WERI-Rb-1 (cell line): ENCODE measurements at places on chromosomes 5 and 9.

DNA sequence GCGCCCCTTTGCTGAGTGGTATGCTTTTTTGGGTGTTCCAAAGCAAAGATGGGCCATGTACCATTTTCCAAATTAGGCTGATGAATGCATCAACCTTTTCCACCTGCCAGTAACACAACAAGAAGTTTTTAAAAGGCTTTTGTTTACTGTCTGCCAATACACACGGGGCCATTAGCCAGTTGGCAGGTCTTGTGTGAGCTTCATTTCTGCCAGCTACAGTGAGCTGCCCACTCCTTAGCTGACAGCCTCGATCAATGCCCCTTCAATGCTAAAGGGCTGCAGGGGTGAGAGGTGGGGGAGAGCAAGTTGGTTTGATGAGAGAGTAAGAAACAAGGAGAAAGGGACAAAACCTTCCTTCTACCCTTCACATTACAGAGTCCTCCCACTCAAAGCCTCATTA lies 128.7 kb downstream of the C5orf15 start:
- no peak for DNase-seq

DNA sequence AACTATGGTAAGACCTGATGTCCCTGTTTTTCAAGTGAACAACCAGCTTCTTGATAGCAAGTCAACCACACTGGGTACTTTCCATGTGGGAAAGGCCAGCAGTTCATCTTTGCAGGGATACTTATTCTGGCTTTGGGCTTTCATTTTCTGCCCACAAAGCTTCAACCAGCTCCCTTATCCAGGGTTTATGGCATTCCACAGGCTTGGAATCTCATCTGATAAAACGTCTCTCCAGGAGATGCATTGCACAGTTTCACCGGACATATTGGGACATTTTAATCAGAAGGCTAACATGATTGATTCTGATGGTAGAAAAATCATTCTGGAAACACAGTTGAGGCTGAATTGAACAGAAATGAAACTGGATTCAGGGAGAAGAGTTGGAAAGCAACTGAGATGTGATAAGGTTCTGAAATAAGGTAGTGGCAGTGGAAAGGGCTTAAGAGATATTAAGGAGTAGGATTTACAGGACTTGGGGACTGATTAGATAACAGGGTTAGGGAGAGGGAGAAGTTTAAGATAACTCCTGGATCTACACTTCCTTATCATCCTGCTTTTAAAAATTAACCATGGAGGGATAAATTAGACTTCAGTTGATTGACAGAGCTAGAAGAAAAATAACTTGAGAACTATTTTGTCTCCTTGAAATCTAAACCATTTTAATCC lies 195.8 kb upstream of the FBXL7 start:
- no peak for DNase-seq

DNA sequence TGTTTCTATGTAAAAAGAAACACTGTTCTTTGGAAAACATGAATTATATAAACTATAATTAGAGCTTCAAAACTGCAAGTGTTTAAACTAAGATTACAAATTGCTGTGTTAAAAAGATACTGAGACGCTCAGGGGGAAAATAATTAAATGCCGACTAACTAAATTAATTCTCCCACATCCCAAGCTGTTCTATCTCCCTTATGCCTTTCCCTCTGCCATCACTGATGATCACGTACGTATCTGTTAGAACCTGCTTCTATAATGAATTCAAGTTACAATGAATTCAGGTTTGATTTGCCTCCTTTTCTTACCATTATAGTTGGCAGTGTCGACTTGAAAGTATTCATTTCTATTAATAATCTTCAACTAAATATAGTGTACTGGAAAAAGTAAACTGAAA lies 349.9 kb upstream of the CDH6 start:
- no peak for DNase-seq

DNA sequence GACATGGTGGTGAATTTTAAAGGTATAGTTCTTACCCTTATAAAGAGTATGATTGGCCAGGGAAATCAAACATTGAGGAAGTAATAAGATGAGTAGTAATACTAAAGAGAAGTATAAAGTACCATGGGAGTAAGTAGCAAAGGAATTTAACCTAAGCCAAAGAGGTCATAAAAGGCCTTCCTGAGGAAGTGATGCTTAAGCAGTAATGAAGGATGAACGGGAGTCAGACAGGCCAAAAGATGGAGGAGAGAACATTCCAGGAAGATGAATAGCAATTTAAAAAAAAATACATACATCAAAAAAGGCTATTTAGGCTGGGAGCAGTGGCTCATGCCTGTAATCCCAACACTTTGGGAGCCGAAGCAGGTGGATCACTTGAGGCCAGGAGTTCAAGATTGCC lies 29.0 kb downstream of the KLHL3 start:
- no peak for DNase-seq

- DNase-seq = no peak
Observed at GRCh38 chr5:161051920-161052500, 200.0 kb upstream of the ATP10B start.

- DNase-seq = peak; percentile 59
Observed at GRCh38 chr9:100700689-100701318, 122.9 kb downstream of the CAVIN4 start.

GRCh38 chr9:81814401-81814793 lies 113.8 kb upstream of the SPATA31D4 start:
- DNase-seq = no peak

GRCh38 chr5:90612919-90613318 lies 54.3 kb downstream of the ADGRV1 start:
- no peak for DNase-seq

GRCh38 chr5:147445917-147446316 lies 64.0 kb downstream of the DPYSL3 start:
- no peak for DNase-seq

- DNase-seq = no peak
Observed at GRCh38 chr9:86062845-86063693, 36.3 kb downstream of the GOLM1 start.

GRCh38 chr9:85508616-85509015 lies 233.1 kb downstream of the AGTPBP1 start:
- no peak for DNase-seq

DNA sequence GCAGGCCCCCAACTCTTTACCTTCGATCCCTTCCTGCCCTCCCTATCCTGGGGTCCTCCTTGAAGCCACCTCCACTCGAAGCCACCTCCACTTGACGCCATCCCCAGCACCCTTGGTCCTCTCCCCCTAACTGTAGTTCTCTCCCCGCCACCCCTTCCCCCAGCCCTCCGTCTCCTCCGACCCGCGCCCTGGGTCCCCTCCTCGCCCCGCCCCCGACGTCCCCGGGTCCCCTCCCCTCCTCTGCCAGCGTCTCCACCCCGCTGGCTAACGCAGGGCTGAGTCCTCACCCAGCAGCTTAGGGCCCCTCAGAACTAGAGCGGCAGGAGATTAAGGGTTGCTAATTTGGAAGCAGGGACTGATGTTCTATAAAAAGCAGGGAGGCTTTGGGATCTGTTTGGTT lies 30.6 kb upstream of the ANKRD33B start:
- DNase-seq = peak; percentile 98

GRCh38 chr5:160743027-160743426 lies 109.0 kb downstream of the ATP10B start:
- no peak for DNase-seq

DNA sequence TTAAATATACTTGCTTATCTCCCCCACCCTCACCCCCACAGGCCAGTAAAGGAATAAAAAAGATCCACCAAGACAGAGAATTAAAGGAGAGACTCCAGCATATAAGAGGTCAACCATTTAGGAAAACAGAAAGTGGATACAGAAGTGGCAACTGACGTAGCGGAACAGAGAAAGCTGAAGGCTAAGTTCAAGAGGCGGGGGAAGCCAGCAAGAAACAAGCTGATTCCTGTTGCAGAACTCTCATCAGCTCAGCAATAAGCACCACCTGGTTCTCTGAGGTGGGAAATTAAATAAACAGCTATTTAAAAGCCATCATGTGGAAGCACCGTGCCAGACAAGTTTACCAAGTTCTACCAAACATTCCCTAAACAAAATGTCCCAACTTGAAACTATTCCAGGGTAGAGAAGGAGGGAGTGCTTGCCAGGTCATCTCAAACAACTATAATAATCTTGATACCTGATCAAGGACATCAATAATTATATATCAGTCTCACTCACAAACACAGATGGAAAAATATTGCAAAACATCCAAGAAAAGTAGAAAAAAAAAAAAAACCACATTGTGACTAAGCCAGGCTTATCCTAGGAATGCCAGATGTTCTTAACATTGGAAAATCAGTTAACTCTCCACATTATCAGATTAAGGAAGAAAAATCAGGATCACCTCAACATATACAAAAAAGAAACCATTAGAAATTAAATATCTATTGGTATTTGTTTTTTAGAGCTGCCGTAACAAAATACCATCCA lies 7.3 kb upstream of the ARL15 start:
- no peak for DNase-seq

- no peak for DNase-seq
Observed at GRCh38 chr5:132782101-132782500, 5.1 kb upstream of the SEPTIN8 start.

DNA sequence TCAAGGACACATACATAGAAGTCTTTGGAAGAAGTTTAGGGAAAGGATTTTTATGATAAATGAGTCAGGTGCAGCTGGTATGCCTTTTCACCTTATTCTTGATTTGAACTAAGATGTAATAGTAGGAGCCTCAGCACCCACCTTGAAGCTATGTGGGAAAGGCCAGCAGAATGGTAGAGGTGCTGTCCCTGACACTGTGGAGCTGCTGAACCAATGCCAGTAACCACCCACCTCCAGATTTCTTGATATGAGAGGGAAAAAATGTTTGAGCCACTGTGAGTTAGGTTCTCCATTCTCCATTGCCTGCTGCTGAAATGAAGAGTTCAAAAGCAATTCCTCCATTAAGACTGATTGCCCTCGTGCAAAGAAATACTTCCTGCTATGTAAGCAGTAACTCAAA lies 12.2 kb upstream of the HMGCR start:
- DNase-seq = no peak

GRCh38 chr5:116908537-116908936 lies 333.9 kb upstream of the SEMA6A start:
- DNase-seq = no peak

GRCh38 chr5:112077180-112077579 lies 320.2 kb upstream of the NREP start:
- no peak for DNase-seq

DNA sequence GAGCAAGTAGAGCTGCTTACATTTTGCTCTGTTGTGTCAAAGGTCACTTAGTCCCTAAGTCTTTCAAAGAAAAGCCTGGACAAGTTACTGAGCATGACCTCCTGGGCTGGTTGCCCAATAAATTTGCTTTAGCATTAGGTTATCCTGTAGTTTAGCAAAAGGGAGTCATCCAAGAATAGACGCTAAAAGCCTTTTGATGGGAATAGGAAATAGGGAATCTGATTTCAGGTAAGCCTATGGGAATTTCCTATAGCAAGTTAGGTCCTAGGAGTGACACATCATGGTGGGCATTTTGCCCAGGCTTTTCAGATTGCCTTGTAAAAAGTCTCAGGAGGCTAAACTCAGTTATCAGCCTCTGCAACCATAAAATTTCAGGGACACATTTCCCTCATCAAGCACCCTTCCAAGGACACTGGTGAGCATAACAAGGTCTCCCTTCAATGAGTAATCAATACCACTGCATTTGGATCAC lies 67.6 kb upstream of the RANBP3L start:
- no peak for DNase-seq

DNA sequence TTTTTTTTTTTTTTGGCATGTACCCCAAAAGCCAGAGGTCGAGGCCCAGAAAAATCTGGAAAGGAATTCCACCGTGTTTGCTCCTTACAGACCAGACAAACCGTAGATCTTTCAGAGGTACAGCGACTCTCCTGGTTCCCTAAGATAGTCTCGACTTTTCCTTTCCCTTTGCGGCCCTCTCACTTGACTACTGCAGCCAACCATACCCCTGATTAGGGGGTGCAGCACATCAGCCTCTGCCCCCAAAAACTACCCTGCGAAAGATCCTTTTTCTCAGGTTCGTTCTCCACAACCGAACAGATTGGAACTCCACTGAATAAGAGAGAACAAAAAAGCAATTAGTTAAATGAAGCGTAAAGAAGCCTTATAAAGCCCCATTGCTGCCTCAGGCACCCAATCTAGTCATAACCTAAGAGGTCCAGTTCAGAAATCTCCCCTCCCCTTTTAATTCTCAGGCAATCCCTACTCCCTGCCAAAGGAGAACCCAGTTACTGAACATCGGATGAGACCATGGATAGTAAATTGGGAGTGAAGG lies 379 bp upstream of the TICAM2 start:
- DNase-seq = peak; percentile 8

GRCh38 chr5:160508780-160509361 lies 87.2 kb downstream of the PTTG1 start:
- peak; percentile 56 for DNase-seq

DNA sequence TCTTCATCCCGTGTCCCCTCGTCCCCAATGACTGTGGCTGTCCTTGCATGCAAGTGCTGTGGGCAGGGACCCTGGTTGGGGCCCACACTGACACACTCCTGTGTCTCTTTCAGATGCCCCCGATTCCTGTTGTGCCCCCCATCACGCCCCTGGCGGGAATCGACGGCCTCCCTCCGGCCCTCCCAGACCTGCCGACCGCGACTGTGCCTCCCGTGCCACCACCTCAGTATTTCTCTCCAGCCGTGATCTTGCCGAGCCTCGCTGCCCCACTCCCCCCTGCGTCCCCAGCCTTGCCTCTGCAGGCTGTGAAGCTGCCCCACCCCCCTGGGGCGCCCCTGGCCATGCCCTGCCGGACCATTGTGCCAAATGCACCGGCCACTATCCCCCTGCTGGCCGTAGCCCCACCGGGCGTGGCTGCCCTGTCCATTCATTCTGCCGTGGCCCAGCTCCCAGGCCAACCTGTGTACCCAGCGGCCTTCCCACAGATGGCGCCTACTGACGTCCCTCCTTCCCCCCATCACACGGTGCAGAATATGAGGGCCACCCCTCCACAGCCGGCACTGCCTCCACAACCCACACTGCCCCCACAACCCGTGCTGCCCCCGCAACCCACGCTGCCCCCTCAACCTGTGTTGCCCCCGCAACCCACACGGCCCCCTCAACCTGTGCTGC lies 75.0 kb downstream of the WNK2 start:
- no peak for DNase-seq

DNA sequence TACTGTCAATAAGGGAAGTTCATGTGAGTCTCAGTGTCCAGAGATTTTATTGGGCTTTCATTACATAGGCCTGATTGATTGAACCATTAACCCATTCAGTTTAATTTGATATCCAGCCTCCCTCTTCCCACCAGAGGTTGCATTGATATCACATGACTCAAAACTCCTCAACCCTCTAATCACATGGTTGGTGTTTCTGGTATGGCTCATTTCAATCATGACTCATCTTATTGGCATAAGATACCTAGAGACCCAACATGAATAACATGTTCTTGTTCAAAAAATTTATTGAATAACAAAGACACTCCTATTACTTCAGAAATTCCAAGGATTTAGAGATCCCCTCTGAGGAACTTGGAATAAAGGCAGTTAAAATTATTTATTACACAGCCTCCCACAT lies 982.2 kb downstream of the TLE1 start:
- no peak for DNase-seq

GRCh38 chr9:112094948-112095681 lies 80.0 kb downstream of the SUSD1 start:
- no peak for DNase-seq
